ENCODE measurements at places on chromosomes 1 and 21.

DNA sequence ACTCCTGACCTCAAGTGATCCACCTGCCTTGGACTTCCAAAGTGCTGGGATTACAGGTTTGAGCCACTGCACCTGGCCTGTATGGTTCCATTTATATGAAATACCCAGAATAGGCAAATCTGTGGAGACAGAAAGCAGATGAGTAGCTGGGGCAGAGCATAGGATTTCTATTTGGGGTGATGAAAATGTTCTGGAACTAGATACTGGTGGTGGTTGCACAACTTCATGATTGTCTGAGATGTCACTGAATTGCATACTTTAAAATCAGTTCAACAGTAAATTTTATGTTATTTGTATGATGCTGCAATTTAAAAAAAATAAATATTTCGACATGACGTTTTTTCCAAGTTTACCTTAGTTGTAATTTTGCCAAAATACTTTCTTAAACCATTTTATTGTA lies 23.9 kb downstream of the ITSN1 start:
- DNase-seq = no peak

DNA sequence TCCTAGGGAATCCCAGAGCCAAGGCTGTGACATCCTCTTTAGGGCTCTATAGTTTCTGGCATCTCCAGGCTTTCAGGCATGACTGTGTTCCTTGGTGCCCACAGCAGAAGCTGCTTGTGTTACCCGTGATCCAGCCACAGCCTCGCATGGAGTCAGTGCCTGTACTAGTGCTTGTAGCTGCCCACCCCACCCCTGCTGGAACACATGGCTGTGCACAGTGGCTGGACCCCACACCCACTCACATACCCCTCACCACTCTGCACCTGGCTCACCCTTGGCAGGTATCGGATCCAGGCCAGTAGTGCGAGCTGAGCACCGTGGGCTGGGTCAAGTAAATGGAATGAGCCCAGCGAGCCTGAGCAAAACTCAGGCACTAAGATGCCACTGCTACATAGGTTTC lies 934.7 kb upstream of the PRMT6 start:
- no peak for DNase-seq

- DNase-seq = no peak
Observed at GRCh38 chr1:109928591-109929111, 18.0 kb downstream of the CSF1 start.

DNA sequence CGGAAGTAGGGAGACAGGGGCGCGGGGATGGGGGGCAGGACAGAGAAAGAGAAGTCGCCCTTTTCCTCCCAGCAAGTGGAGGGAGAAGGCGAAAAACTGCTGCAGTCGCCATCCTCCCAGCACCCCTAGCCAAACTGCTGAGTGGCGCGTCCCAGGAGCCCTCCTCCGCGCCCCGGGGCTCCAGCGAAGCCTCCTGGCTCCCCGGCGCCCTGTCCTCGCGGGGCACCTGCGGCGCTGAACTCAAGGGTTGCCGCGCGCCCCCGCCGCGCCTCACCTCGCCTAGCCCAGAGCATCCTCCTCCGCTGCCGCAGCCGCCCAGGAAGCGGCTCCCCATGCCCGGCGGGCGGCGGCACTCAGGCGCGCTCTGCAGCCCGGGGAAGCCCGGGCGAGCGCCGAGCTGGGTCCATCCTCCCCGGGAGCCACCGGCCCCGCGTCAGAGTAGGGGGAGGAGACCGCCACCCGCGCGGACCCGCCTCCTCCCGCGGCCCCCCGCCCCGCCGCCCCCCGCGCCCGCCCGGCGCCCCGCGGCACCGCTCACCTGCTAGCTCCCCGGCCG lies at the start of gene DAB1:
Gene DAB1 (minus strand): TSS at position 405 of the 556 bp plus-strand sequence. CDS start 133,030 bp downstream, outside the sequence.
- no peak for DNase-seq

- no peak for DNase-seq
Observed at GRCh38 chr1:154706851-154707250, 98.9 kb upstream of the ADAR start.

Data from suppressor macrophage (primary cell).